Left lobe of liver (tissue), 2 donors: ENCODE measurements at places on chromosomes 3 and 15. TPM values are rescaled to one million over a fixed set of nuclear protein-coding genes. Genes with fewer than 3 reads are reported as not detected.
A peak's percentile ranks its signal among the peaks of the same experiment; 100 is the strongest.

GRCh38 chr3:30319713-30320112 is 286.7 kb upstream of the TGFBR2 start:
- no peak for DNase-seq

DNA sequence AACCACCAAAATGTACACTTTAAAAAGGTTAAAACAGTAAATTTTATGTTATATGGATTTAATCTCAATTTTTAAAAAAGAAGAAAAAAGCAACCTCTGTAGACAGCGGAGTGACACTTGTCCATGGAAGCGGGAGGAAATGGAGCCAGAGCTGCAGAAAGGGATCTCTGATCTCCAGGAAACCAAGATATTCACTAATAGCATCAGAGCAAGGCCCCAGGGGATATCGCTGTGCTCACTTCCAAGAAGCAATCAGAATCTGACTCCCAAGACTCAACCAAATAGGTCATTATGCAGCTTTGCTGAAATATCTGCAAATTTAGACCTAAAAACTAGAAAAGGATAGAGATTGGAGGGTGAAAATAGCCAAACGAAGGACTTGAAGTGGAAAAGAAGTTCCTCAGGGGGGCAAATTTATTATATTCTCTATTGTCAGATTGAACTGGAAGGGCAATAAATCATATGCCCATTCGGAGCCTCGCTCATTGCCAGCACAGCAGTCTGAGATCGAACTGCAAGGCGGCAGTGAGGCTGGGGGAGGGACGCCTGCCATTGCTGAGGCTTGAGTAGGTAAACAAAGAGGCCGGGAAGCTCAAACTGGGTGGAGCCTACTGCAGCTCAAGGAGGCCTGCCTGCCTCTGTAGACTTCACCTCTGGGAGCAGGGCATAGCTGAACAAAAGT is 62.0 kb upstream of the ATP2C1 start:
- no peak for DNase-seq

- DNase-seq: no peak
These were observed 7.7 kb upstream of the CX3CR1 start for GRCh38 chr3:39287216-39288164.

- DNase-seq: no peak
These were observed 121.8 kb upstream of the ATP11B start for GRCh38 chr3:182671541-182671940.

- no peak for DNase-seq
These were observed 2.7 kb downstream of the CD200R1 start for GRCh38 chr3:112972158-112972557.

GRCh38 chr15:72227720-72228119 is 3.3 kb downstream of the PKM start:
- no peak for DNase-seq

- peak; percentile 46 for DNase-seq
These were observed 262.5 kb upstream of the LMCD1 start for GRCh38 chr3:8239095-8239494.

DNA sequence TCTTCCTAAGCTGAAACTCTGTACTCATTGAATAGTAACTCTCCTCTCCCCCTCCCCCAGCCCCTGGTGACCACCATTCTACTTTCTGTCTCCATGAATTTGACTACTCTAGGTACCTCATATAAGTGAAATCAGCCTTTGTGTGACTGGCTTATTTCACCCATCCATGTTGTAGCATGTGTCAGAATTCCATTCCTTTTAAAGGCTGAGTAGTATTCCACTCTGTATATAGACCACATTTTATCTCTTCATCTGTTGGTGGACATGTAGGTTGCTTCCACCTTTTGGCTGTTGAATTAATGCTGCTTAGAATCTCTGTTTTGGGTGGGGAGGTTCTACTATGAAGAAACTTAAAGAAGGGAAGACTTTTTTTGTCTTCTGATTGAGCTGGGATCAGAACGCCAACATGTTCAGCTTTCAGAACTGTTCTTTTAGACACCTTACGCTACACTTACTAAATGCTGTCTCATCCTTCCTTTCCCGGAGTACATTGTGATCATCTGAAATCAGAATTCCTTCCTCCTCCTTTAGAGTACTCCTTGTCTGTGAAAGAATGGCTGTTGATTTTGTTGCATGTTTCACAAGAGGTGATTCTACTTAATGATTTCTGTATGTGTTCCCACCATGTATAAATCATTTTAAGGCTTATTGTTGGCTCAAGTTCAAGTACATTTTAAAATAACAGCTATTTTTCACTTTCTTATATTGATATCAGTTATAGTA is 50.3 kb downstream of the MRPS25 start:
- no peak for DNase-seq

DNA sequence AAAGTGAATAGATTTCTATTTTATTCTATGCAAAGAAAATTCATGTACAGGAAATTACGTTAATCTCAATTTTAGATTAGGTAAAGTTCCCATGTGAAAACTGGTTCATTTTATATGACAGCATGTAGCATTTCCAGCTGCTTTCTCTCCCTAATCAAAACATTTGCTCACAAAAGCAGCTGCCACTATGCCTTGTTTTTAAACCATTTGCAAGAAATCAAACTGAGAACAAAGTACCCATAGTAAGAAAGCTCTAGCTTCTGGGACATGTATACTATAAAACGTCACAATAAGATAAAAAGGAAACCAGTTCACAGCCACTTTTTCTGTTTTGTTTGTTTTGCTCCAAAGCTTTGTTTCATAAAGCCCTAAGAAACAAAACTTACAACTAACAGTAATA is 5.0 kb upstream of the CRYBG3 start:
- no peak for DNase-seq

DNA sequence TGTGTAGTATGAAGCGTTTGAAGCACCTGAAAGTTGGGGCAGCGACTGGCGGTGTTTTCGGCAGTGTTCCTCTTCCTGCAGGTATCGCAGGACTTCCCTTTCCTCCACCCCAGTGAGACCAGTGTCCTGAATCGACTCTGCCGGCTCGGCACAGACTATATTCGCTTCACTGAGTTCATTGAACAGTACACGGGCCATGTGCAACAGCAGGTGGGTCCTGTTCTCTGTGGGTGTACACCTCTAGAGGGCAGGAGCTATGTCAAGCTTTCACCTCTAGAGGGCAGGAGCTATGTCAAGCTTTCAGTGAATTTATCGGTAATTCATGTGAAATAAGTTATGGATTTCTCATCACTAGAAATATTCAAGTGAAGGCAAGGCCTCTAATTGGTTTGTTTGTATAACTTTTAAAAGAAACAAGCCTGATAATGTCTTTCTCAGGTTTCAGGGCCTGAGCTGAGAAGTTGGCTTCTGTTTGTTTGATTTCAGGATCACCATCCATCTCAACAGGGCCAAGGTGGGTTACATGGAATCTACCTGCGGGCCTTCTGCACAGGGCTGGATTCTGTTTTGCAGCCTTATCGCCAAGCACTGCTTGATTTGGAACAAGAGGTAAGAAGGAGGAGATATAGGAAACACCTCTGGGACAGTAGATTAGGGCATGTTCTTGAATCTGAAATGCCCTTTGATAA is 5.3 kb downstream of the TUBGCP4 start:
- DNase-seq: no peak

DNA sequence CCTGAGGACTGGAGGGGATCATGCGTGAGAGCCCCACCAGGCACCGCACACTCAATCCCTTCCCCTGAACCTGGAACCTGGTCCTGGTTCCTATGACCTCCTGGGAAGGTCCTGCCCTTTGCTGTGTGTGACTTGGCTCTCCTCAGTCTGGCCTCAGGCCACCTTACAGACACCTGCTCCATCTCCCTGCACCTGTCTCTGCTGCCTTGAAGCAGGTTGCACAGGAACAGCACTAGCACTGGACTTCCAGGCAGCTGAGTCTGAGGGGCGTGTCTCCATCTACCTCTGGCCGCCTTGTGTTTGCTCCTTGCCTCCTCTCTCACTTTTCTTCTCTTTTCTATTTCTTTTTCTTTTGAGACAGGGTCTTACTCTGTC is 15.4 kb downstream of the PSTPIP1 start:
- no peak for DNase-seq

DNA sequence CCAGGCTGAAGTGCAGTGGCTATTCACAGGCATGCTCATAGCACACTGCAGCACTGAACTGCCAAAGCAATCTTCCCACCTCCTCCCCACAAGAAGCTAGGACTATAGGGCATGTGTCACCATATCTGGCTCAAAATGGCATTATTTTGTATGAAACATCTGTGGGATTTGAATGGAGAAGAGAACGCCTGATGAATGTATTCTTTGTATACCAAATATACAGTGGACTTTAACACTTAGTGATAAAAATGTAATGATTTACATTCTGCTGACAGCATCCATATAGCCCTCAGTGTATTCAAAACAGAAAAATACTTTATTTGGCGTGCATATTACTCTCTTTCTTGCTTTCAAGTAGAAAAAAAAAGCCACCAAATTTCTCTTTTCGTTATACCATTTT is 257.8 kb downstream of the FOXP1 start:
- no peak for DNase-seq

GRCh38 chr3:185959609-185960521 is 22.1 kb upstream of the TRA2B start:
- no peak for DNase-seq

DNA sequence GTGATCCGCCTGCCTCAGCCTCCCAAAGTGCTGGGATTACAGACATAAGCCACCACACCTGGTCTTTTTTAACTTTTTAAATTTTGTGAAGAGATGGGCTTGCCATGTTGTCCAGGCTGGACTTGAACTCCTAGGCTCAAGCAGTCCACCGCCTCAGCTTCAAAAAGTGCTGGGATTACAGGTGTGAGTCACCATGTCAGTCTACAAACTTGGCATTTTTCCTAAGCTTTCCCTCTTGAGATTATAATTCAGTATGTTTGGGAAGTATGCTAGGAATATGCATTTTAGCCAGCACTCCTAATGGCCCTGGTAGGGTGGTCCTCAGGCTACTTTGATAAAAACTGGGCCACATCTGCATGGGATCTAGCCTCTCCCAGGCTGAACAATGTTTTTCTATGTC is 4.4 kb downstream of the WDR73 start:
- DNase-seq: no peak

GRCh38 chr3:44424758-44425157 is 52.7 kb downstream of the ZNF445 start:
- no peak for DNase-seq

DNA sequence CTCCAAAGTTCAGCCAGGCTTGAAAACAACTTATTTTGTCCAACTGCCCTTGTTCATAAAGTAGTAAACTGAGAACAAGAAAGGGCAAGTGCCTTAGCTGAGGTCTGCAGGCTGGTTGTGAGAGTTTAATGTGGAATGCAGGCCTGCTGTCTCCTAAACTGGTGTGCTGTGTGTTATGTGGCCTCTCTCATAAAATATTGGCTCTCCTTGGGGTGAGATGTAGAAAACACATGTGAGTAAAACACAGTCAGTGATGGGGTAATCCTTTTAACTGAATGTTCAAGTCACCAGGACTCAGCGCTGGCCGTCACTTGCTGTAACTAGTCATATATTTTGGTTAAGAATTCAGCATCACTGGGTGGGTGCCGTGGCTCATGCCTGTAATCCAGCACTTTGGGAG is 7.1 kb upstream of the ST6GAL1 start:
- DNase-seq: no peak

DNA sequence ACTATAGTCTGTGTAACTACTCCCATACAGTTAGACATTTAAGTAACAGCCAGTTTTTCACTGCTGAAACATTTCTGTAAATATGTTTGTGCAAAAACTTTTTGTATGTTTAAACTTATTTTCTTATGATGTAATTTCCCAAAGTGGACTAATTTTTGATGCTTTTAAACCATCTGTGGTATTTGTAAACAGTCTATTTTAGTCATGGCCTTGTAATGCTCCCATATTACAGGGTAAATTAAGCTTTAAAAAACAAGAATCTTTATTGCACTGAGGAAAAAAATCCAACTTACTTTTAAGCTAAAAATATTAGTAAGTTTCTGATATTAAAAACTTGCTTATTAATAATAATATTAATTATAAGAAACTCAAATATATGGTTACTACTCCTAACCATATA is 13.5 kb downstream of the CCDC14 start:
- no peak for DNase-seq

DNA sequence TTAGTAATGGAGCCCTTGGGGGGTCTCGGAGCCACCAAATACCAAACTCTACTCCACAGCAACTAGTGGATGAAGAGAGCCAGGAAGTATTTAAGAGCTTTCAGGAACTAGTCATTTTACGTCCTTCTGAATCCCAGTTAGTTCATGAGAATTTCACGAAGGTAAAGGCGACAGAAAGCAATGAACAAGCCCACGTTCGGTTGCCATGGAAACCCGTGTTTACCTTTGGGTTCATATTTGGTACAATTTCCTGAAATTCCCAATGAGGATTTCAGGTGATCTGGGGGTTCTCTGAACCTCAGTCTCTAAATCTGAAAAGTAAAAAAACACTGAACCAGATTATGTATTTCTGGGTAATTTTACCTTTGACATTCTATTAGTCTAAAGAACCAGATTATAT is 93.0 kb downstream of the BDH1 start:
- DNase-seq: no peak

GRCh38 chr3:142450881-142451280 is 3.0 kb upstream of the XRN1 start:
- DNase-seq: no peak

DNA sequence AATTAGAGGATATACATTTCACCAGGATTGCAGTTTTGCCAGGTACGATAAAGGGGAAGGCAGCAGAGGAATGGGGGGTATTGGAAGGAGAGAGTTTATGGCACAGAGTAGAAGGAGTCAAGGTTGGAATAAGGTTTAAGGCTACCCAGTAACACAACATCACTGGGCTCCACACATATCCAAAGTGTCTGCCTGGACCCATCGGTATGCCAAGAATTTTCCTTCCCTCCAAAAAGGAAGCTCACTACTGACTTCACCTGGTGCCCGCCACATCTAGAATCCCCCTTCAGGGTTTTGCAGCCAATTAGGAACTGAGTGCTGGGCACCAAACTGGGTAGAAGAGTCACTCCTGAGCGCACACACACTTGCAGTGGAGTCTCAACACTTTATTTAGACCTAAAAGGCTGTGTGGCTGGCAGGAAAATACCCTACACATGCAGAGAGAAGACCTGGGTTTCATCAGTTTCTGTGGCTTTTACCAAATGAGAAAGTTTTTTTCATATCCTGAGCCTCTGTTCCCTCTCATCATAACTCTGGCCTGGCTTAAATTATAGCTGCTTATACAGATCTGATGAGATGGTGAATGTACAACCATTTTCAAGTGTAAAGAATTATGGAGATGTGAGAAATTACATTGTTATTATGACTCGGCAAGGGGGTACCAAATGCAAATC is 190.8 kb upstream of the LPP start:
- DNase-seq: no peak

The BTLA gene
- 0.25 TPM for total RNA-seq

The C3orf20 gene
- total RNA-seq: 0.13 TPM

The KNG1 gene
- 1,019 TPM for total RNA-seq

The NEK10 gene
- total RNA-seq: 2.4 TPM

The TNFAIP8L3 gene
- total RNA-seq: 1.1 TPM

The MUSTN1 gene
- 0.38 TPM for total RNA-seq

The IQCF6 gene
- total RNA-seq: not detected

The LRRC3B gene
- total RNA-seq: not detected

The BBS4 gene
- total RNA-seq: 8.0 TPM

The GPR171 gene
- total RNA-seq: 0.73 TPM

The COL6A6 gene
- total RNA-seq: 0.03 TPM

The OXTR gene
- total RNA-seq: 0.05 TPM

The TARS3 gene
- total RNA-seq: 5.1 TPM

The SLC28A1 gene
- 64.6 TPM for total RNA-seq

The AMOTL2 gene
- 26.8 TPM for total RNA-seq
